ENCODE measurements at places on chromosomes 7 and 10.

GRCh38 chr10:71092812-71093401 lies 119.5 kb upstream of the UNC5B start:
- no peak for DNase-seq

DNA sequence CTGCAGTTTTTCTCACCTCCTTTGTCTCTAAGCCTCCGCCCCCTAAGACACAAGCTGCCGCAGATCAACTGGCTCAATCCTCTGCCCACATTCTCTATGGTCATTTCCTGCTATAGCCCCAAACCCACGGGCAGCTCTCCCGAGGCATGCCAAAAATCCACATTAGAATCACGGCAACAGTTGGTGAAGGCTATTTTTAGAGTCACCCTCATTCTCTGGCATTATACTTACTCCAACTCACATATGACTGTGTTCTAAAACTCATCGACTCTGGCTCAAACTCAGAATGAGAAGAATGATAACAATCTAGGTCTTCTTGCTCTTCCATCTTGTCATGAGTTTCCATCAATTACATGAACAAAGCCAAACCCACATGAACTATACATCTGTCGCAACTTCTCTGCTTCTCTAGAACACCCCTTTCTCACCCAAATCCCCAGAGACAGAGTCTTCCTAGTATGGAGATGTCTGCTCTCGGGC lies 10.9 kb upstream of the KIAA1549 start:
- DNase-seq, result no peak

- DNase-seq, result no peak
Measured at GRCh38 chr7:50676740-50677637, 105.7 kb downstream of the GRB10 start.

GRCh38 chr10:7773845-7774801 lies 13.7 kb downstream of the KIN start:
- no peak for DNase-seq

DNA sequence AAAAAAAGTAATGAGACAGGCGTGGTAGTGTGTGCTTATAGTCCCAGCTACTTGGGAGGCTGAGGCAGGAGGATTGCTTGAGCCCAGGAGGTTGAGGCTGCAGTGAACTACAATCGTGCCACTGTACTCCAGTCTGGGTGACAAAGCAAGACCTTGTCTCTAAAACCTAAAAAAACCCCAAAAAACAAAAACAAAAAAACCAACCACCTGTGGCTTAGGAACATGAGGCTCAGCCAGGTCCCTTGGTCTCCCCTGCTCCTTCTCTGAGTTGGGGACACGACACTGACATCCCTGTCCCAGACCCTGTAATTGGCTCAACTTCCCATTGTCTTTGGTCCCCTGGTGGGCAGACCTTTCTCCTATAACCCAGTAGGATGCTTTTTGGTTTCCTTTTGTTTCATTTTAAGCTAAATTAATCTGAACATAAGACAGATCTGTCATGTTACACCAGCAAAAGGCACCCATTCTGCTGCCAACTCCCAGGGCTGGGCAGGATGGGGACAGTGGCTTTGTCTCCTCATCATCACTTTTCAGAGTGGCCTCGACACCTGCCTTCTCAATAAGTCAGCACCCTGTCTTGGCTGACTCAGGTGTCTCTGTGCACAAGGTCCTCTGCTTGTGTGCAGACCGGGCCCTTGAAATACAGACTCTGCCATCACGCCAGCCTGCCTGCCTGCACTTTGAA lies 74.4 kb downstream of the MYL10 start:
- DNase-seq, result no peak

DNA sequence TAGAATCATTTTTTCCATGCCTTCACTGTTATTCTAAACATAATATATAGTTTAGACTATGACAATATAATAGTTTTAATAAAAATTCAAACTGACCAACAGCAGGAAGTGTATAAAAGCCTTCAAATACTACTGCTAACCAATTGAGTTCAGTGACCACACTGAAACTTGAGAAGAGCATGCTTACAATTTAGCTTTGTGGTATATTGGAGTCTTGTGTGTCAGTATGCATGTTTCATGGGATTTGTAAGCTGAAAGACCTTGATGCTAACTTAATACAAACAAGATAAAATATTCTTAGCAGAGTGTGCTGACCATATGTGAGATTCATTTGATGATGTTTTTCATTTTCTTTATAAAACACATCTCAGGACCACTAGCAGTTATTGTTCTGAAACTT lies 395.5 kb downstream of the SUGCT start:
- no peak for DNase-seq

GRCh38 chr7:16875861-16876260 lies 5.9 kb downstream of the AGR3 start:
- DNase-seq, result no peak

DNA sequence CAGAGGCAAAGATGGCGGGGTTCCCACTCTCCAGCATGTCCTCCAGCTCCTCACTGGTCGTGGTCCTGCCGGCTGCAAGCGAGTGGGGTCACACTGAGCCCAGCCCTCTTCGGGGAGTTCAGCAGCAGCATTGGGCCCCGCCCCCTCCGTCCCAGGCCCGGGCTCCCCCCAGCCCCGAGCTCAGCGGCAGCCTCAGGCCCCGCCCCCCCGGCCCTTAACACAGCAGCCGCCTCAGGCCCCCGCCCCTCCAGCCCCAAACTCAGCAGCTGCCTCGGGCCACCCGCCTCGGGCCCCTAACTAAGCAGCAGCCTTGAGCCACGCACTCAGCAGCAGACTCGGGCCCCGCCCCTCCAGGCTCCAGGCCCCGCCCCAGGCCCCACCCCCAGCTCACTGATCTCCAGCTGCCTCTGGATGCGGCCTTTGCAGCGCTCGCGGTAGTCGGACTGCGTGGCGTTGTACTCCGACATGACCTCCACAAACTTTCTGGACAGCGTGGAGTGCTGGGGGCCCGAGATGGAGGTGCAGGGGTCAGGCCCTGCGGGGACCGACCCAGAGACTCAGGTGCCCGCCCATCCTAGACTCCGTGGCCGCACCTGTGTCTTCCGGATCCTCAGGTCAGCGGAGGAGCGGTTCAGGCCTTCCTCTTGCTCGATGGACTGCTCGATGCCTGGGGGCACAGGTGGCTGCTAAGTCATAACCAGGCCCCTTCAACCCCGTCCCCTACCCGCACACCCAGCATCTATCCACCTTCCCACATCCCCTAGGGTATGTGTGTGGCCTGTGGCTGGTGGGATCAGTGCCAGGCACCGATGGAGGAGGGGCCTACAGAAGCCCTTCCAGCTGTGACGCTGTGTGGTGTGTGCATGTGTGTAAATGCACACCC lies 15.5 kb downstream of the STX1A start:
- no peak for DNase-seq

- no peak for DNase-seq
Measured at GRCh38 chr10:96212911-96213310, 58.5 kb downstream of the BLNK start.

DNA sequence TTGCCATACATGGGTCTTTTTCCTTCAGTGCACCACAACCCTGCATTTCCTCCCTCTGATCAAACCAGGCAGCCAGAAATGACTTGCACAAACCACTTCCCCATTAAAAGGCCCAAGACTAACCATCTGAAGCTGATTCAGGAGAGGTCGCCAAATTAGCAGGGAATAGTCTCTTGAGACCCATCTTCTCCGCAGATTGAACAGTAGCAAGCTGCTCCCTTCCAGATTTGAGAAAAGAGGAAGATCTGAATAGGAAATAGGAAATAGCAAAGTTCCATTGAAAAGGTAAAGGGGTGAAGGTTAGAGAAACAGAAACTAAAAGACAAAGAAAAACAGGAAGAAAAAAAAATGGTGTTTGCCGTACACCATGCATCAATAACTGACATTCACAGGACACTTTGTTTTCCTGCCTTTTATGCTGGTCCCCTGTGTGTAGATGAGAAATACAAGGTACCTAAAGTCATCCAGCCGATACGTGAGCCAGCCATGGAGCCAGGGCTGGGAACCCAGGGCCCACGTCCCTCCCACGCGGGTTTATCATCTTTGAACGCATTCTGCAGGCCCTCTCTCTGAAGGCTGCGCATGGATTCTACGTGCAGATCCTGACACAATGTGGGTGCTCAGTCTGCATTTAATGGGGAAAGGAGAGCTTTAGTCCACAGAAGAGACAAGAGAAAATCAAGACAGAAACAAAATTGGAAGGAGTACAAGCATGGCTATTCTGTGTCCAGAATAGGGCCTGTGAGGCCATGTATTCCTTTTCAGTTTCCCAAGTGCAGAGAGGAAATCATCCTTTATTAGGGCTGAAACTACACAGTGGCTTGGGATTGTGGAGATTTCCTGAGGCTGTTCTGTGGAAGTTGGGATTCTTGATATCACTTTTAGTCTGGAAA lies 268.4 kb upstream of the NPVF start:
- no peak for DNase-seq

GRCh38 chr7:149732611-149733010 lies 40.8 kb downstream of the ZNF467 start:
- no peak for DNase-seq

DNA sequence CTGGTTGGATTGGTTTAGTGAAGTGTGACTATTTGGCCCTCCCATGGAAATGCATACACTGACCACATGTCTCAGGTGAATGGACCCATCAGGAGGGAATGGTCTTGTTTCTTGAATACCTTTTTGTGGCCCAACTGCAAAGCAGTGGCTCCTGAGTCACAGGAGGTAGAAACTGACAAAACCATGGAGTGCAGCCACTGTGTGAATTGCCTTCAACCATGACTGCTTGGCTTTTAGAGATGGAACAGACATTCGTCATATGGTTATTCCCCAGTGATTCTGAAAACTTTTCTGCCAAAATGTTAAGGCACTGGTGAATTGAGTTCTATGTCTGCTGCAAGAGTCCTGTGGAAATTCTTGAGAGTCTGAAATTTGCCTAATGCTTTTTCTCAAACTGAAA lies 64.7 kb downstream of the CDK14 start:
- no peak for DNase-seq

DNA sequence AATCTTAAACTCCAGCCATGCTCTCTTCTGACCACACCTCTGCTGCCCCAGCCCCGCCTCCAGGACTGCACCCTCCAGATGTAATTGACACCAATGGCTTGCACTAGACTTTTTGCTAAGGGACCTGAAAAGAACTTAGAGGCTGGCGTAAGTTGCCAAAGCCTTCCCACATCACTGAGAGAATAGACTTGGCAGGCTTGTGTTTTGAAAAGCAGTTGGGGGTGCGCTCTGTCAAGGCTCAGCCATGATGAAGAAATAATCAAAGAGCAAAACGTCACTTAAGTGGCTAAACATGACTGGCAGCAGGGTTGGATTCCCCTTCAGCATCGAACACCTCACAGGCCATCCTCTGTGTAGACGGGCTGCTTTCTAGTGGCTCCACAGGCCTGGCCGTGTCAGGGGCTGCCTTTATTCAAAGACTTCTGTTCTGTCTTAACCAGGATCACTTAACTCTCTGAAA lies 195.2 kb upstream of the C7orf33 start:
- no peak for DNase-seq

DNA sequence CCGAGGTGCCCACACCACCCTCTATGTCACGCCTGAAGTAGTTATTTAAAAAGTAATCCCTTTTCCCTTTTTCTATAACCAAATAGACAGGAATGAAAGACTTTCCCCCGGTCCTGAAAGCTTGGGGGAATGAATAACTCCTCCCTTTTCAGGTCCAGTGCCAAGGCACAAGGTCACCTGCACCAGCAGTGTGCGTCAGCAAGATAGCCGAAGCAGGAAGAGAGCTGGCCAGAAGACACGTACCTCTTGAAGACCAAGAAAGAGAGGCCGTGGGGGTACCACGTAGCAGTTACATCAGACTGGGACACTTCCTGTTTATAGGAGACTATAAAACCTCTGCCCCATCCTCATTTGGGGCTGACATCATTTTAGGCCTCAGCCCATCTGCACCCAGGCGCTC lies 10.7 kb upstream of the AKR1B1 start:
- DNase-seq, result no peak

All from NCI-H526 (cell line).